ENCODE measurements at places on chromosomes 7 and 10.

DNA sequence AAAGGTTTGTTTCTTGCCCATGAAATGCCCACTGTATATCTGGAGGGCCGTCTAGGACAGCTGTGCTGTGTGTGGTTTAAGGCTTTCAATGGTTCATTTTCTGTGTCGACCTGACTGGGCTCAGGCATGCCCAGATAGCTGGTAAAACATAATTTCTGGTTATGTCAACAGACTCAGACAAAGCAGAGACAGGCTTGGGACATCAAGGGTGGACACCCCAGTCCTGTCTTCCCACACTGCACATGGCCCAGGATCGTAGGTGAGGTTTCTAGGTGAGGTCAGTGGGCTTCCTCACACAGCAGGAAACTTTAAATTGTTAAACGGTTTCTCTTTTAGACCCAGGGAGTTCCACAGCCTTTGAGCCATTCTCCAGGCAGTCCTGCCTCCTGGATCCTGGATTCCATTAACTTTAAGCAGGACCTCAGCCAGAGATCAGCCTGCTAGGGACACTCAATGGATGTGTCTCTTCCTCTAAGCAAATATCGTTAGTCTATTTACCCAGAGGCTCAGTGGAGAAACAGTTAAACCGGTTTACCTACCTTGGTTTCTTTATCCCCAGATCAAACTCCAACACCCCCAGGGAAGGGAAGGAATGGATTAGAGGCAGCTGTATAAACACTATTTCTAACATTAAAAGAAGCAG, 66.4 kb downstream of the ST8SIA6 start:
- DNase-seq, result no peak

GRCh38 chr7:132250480-132251326, 325.6 kb downstream of the PLXNA4 start:
- DNase-seq, result no peak

DNA sequence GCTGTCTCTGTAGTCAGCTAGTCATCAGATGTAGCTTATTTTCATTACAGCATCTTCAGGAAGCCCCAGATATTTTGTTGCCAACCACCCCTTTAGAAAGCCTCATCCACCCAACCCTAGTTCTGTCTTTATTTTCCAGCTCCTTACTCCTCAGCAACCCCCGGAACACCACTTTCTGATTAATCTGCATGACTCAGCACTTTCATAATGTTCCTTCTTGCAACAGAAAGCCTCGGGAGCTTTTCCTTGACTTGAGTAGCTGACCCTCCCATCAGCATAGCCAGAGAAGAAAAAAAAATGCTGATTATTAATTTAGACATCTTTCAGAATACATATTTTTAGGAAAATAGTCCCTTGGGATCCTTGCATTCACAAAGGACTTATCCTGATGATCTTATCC, 244.0 kb upstream of the CXCL12 start:
- no peak for DNase-seq

DNA sequence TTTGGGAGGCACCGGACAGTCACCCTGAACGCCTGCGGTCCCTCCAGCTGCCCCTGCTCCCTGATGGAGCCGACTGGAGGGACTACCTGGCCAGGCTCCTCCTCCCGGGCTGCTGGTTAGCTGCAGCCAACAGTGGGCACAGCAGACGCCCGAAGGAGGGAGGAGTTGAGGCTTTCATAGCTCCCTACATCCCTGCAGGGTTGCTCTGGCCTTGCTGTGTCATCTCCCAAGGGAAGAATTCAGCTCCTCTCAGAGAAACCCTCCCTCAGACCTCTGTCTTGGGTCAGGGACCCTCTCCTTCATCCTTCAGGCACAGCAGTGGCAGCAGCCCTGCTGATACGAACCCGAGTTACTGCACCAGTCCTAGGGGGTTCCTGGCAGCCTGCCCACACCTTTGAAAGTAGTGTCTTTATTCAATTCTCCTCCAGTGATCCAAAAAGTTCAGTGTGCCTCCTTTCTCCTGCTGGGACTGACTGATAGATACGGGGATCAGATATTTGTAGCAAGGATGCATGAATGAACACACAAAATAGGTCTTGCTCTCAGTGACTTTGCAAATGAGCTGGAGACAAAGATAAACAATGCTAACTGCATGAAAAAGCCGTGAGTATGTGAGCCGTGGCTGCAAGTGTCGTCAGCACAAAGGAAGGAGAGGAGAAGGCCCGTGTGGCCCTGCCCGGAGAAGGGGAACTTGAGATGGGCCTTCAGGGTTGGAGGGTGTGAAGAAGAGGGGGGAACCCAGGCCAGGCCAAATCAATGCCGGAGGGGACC, 136.6 kb downstream of the PRKAG2 start:
- no peak for DNase-seq

DNA sequence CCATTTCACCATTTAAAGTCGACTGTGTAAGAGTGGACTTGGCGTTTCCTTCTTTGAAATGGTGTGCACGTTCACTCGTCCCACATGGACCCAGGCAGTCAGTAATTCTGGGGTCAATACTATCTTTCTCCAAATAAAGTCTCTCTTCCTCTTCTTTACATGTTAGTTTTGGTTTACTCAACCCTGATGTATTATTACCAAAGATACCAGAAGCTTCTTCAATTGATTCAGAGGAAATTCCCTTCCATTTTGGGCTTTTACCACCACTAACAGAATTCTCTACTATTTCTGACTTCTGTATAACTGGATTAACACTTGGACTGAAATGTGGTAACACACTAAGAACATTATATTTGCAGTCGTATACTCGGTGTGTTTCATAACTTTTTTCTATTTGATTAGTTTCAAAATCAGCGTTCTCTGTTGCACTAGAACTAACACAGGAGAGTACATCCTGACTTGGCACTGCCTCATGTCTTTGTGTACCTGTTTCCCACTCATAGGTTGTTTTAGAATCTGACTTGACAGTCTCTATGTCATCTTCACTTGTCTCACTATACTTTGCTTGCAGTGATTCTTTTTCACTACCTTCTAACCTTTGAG, 60.8 kb downstream of the LARP4B start:
- DNase-seq, result no peak

DNA sequence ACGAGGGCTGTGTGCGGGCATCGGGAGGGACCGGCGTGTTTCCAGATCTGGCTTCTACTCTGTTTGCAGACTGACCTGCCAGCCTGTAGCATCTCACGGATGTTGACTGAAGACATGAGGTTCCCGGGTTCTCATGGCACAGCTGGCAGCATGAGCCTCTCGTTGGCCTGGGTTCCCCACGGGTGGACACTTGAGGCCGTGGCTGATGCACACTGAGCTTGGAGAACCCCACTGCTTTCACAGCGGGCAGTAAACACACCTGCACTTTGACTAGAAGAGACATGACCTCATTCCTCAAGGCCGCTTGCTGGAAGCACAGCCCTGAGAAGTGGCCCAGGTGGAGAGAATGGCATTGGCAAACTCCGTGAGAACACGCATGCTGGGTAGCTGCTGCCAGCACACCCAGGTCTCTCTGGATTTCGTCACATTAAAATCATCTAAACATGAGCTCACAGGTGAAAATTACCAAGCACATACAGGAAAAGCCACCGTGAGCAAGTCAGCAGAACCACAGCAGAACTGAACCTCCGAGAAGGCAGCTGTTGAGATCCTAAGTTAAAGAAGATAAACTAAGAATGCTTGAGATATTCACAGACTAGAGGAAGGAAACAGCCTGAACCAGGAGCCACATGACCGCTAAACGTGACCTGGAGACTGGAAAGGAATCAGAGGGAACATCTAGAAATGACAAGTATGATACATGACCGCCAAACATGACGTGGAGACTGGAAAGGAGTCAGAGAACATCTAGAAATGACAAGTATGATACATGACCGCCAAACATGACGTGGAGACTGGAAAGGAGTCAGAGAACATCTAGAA, 32.5 kb downstream of the BNIP3 start:
- DNase-seq, result no peak

GRCh38 chr10:127720142-127720541, 16.8 kb upstream of the FOXI2 start:
- DNase-seq, result no peak

DNA sequence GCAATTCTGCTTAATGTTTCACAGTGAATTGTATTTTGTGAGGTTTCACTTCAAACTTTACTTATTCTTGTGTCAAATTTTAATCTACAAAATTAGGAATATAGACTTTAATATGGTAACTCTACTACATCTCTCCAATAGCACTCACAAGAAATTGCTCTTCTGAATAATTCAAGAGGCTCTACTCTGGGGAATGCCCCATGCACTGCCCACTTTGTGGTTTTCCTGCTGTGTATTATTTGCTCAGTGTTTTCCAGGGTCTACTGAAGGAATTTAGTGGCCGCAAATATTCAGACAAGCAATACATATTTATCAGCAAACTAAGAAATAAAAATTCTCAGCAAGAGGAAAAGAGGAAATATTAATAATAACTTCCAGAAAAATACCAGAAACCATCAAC, 611.4 kb downstream of the TNS3 start:
- no peak for DNase-seq

- no peak for DNase-seq
These were observed 228.2 kb downstream of the GFRA1 start for GRCh38 chr10:116044801-116045248.

DNA sequence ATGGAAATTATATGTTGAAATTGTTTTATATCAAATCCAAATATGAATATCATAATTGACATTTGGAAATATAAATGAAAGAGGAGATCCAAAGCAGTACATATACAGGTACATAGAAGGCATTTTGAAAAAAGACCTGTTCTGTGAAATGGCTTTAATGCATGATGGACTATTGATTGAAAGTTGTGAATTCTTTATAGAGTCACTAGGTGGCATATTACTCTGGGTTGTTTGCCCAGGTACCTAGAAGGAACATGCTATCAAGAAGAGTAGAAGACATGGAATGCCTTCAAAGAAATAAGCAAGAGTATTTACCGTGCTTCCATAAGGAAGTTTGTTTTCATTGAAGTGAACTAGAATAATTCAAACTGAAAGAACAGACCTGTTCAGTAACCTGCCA, 160.0 kb upstream of the ANK3 start:
- DNase-seq, result no peak

- DNase-seq, result peak; percentile 20
These were observed 9.9 kb downstream of the ZNF365 start for GRCh38 chr10:62384057-62384446.

DNA sequence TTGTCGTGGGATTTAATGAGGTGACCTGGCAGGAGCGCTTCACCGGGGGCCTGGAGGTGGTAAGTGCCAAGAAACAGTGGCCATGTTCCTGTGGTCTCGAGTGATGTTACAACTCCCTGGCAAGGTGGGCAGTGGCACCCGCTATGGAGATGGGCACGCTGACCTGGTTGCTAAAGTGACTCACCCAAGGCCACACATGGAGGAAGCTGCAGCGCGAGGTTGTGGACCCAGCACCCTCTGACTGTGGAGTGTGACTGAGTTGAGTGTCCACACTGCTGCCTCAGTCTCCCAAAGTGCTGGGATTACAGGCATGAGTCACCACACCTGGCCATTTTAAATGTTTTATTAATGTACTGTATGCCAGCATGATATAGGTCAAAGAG, 73.2 kb downstream of the RGS10 start:
- DNase-seq, result no peak

- DNase-seq, result no peak
These were observed 29.2 kb downstream of the TFAM start for GRCh38 chr10:58414270-58415041.

All from stimulated activated CD8-positive, alpha-beta memory T cell treated with anti-CD3 and anti-CD28 coated beads, Interleukin-2, amount 100 ng/mL, for 48 hours (primary cell).